MM.1S (cell line): ENCODE measurements at places on chromosomes 16 and 17.

- no peak for DNase-seq
These were observed 53.3 kb upstream of the KSR1 start for GRCh38 chr17:27402943-27403342.

- DNase-seq: peak; percentile 55
These were observed 944 bp upstream of the MARF1 start for GRCh38 chr16:15643946-15644250.

DNA sequence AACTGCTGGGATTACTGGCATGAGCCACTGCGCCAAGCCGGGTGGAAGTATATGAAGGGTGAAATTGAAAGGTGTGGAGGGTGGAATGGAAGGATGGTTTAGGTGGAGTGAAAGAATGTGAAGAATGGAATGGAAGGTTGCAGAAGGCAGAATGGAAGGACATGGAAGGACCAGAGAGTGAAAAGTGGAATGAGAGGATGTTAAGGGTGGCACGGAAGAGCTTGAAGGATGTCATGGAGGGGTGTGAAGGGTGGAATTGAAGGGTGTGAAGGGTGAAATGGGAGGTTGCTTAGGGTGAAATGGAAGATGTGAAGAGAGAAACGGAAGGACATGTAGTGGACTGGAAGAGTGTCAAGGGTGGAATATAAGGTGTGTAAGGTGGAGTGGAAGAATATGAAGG, 16.2 kb downstream of the MIS12 start:
- DNase-seq: no peak

DNA sequence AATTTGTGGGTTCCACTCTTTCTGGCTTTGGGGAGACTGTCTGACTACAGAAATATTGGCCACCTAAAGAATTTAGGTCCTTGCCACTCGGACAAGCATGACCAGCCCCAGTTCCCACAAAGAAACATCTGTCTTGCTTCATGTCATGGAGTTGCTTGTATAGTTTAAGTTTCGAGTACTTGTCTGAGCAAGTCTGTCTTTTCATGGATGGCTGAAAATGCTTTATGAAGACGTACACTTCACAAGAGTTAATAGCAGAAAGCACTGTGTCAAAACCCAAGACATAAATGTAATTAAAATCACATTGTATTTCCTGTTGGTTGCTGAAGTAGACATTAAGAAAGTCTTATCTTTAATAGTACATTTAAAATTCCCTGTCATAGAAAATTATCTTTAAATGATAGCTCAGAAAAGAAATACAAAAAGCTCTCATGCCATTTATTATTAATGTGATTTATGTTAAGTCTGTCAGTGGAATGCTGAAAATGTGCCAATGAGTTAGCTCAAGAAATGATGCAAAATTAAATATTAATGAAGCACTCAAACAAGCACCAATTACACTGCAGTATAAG, 29.8 kb upstream of the XYLT2 start:
- no peak for DNase-seq

GRCh38 chr17:39828443-39828842, 35.7 kb downstream of the IKZF3 start:
- no peak for DNase-seq

DNA sequence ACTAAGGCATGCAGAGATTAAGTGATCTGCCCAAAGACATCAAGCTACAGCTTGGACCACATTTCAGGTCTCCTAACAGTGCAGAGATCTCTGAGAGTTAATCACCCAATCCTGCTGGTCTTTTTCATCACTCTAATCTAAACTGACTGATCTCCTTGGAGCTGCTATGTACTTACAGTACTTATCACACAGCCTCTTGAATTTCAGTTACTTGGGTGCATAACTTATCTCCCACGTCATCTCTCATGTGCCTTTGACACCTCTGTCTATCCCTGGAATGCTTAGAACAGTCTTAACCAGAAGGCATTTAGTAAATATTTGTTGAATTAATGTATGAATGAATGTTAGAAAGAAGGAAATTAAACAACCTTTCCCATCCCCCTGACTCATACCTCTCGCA, 139.0 kb downstream of the SNX11 start:
- no peak for DNase-seq

- no peak for DNase-seq
These were observed 5.0 kb downstream of the DPH1 start for GRCh38 chr17:2034806-2035540.

GRCh38 chr17:31511195-31511578, 119.7 kb downstream of the RAB11FIP4 start:
- no peak for DNase-seq

GRCh38 chr16:12059216-12059769, 82.8 kb downstream of the SNX29 start:
- DNase-seq: no peak

DNA sequence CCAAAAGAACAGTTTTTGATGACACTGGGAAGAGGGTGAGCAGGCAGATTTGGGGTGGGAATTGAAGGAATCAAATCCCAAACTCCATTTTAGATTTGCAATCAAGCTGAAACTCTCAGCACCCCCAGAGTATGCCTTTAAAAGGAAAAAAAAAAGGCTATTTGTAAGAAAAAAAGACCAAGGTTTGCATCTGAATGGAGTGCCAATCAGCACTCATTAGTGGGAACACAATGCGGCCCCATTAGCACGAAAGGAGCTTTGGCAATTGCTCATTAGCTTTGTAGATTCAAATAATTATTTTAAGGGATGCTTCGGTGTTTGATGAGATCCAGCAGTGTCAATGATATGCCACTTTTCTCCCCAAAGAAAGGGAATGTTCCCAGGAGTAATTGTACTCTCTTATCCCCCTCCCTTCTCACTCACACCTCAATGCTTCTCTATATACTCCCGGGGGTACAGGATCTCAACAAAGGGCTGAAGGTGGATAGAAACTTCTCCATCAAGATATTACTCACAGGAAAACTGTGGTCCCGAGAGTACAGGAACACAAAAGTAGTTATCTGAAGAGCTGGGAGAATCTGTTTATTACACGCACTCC, 32.2 kb downstream of the CHP2 start:
- DNase-seq: no peak

GRCh38 chr17:32771396-32771795, 105.5 kb downstream of the MYO1D start:
- no peak for DNase-seq

DNA sequence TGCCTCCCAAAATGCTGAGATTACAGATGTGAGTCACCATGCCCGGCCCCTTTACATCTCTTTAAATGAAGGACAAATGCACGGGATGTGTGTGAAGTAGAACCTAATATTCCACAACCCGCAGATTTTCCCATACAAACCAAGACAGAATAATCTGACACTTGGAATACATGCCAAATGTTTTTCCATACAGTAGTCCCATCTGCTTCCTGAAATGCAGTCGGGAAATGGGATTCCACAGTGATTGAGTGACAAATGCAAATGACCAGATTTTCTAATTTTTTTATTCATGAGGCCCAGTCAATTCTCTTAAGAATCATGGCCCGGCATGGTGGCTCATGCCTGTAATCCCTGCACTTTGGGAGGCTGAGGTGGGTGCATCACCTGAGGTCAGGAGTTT, 6.8 kb upstream of the ZNF200 start:
- no peak for DNase-seq

- no peak for DNase-seq
These were observed 24.8 kb downstream of the TMC7 start for GRCh38 chr16:19008245-19009169.

DNA sequence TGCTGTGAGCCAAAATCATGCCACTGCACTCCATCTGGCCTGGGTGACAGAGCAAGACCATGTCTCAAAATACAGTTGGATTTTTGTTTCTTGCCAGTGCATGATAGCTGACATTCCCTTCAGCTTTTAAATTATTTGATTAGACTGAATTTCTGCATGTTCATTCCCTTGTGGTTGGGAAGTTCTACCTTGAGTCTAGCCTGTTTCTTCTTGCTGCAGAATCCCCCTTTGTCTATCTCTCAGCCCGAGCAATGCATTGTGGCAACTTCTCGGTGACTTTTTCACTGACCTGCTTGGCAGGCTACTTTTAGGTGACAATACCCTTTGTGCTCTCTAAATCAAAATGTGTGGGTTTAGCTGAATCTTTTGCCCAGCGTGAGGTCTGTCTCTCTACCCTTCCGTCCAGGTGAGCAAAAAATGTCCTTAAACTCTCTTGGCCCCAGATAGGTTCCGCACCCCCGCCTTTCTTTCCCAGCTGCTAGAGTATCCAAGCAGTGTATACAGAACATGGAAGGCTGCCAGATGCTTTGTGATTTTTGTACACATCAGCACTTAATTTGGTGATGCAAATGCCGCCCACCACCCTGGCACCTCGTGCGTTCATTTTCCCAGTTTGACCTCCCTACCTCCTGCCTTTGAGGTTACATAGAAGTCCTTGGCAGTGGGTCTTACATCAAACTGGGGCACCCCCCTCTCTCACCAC, 130.2 kb downstream of the ABCC6 start:
- DNase-seq: no peak

- DNase-seq: no peak
These were observed 19.4 kb downstream of the RHOT1 start for GRCh38 chr17:32161506-32162365.

- DNase-seq: no peak
These were observed 100.0 kb upstream of the ZNF469 start for GRCh38 chr16:88282564-88283395.

- no peak for DNase-seq
These were observed 70.7 kb downstream of the OMG start for GRCh38 chr17:31226373-31226772.

DNA sequence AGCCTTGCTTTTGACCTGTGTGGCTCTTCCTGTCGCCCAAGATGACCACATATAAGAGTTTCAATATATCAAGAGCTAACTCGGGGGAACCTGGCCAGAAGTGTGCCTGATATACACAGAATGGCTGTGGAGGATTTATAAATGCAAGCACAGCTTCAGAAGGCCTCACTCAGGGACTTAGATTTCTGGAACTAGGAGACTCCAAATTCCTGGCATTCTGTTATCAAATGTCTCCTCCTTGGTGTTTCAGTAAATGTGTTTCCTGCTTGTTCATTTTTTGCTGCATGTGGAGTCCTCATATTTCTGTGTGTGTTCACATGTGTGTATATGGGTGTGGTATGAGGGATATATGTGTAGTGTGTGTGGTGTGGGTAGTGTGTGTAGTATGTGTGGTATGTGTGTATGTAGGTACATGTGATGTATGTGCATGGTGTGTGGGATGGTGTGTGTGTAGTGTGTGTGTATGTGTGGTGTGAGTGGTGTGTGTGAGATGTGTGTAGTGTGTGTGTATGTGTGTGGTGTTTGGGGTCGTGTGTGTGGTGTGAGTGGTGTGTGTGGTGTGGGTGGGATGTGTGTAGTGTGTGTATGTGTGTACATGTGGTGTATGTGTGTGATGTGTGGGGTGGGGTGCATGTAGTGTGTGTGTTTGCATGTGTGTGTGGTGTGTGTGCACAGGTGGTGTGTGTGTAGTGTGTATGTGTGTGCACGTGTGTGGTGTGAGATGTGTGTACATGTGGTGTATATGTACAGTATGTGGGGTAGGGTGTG, 981 bp upstream of the CD300H start:
- DNase-seq: no peak

GRCh38 chr16:17566075-17566474, 95.3 kb upstream of the XYLT1 start:
- DNase-seq: no peak

GRCh38 chr17:80720610-80721577, 176.3 kb downstream of the RPTOR start:
- no peak for DNase-seq

DNA sequence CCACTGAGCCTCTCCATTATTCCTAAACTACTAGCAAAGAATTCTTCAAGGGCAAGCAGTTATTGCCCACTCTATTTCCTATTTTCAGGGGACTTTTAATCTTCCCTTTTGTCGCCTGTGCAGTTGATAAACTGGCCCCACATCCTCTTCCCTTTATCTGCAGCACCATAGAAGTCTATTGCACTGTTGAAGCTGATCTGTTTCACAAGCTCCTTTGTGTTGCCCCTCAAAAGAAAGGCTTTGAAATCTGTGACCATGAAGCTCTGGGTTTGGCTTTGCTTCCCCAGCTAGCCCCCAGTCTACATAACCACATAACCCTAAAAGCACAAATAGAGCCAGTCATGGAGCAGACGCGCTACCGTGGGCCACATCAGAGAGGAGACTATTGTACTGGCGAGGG, 37.1 kb downstream of the CDRT15 start:
- no peak for DNase-seq

DNA sequence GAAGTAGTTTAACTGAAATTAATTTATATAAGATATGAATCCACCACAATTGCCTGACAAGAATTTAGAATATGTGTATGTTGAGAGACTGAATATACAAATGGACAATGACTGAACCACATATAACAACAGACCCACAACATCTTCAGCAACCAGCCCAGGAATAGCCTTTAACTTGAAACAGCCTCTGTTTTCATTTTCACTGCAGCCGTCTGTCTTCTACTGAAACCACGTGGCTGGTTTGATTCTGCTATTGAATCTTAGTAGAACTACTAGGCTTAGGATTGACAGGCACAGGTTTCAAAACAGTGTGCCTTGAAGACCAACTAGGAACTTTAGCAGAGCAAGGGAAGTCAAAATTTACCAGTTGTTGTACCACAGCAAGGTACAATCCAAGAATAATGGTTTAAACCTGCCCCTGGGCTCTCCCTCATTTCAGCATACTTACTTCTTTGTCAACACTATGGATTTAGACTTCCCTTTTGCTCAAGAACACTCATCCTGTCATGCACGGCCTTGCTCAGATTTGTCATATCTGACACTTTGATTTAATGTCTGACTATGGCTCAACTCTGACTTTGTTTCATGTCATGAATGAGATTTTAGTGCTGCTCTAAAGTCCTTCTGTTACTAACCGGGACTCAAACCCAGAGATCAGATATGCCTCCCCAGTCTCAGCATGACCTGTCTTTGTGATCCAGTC, 355.0 kb downstream of the KIF2B start:
- DNase-seq: peak; percentile 50

GRCh38 chr17:1703063-1703462, 7.1 kb downstream of the TLCD2 start:
- no peak for DNase-seq

DNA sequence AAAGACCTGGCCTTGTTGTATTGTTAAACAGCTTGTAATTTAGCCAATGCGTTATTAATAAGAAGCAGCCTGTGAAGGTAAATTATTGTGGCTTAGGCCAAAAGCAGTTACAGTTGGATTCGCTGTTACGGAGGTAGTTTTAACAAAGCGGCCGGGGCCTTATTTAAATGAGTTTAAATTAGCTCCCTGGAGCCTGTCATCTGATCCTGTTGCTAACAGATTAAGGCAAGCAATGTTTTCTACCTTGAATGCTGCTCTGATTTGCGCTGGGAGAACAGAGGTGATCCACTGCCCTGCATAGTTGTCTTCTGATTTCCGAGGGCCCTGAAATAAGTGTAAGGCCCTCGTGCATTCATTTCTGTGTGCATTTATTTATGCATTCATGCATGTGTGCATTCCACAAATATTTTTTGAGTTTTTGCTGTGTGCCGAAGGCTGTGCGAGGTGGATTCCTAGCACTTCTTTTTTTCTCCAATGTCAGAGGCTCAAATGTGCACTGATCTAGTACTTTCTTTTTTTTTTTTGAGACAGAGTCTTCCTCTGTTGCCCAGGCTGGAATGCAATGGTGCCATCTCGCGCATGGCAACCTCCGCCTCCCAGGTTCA, 10.9 kb downstream of the SEC14L5 start:
- no peak for DNase-seq
